ENCODE measurements at places on chromosomes 5 and 9.
A peak's percentile ranks its signal among the peaks of the same experiment; 100 is the strongest.

DNA sequence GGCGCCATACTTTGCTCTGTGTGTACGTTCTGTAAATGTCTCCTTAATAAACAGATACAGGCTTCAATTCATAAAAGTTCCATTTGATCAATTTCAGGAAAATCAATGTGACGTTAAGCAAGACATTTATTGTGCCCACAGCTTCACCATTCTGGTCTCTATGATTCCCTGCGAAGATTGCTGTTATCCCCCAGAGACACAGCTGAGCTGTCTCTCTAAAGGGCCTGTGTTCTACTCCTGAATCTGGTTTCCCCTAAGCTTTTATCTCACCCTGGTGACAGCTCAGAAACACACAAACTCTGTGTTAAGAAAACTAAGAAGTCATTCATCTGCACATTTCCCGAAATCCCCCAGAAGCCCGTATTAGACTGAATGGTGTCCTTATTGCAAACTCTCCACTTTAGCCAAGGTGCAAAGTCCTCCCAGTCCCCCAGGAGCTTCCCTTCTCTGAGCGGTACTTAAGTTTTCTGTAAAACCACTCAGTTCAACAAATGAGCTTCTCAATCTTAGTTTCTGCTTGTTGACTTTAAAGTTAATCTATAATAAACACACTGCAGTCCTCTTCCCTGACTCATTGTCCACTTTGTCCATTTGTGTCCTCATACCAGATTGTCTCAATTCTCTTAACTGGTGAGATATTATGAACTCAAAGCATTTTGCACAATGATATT is 1.4 kb upstream of the C5orf15 start:
- DNase-seq = peak; percentile 47

- peak; percentile 95 for DNase-seq
Observed at GRCh38 chr9:136543830-136544547, 1.9 kb downstream of the NOTCH1 start.

DNA sequence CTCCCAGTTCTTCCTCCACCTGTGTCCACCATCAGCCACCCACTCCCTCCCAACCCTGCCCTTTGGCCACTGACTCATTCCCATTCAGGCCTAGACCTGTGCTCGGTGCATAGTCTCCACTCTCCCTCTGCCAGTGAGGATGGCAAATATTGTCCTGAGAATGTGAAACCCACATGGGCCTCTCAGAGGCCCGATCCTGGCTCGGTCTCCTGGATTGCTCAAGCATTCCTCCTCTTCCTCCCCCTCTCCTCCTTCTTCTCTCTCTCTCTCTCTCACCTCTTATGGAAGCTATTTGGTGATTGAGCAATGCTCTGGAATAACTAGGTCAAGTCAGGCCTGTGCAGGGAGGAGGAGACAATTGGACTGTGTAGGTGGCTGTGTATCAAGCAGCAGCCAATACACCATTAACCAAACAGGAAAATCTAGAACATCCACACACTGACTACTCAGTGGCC is 99.9 kb downstream of the KLF4 start:
- DNase-seq = peak; percentile 56

- DNase-seq = no peak
Observed at GRCh38 chr9:26597542-26598149, 295.0 kb downstream of the CAAP1 start.

DNA sequence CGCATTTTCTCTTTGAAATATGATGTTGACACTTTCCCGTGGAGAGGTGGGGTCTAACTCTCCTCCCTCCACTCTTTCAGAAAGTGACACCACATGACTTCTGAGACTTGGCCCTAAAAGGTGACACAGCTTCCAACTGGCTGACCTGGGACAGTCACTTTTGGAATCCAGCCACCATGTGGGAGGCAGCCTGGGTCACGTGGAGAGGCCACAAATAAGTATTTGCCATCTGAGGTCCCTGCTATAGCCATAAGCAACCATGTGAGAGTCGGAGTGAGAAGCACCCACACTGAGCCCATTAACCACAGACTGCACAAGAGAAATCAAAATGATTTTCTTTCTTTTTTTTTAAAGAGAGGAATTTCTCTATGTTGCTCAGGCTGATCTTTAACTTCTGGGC is 4.1 kb upstream of the PHYKPL start:
- no peak for DNase-seq

- no peak for DNase-seq
Observed at GRCh38 chr9:106482733-106483132, 380.2 kb upstream of the ZNF462 start.

- no peak for DNase-seq
Observed at GRCh38 chr5:41827792-41828191, 42.4 kb downstream of the OXCT1 start.

GRCh38 chr9:69697475-69697874 is 25.3 kb upstream of the APBA1 start:
- DNase-seq = no peak

- DNase-seq = no peak
Observed at GRCh38 chr9:84829471-84829870, 159.9 kb downstream of the NTRK2 start.

GRCh38 chr5:164336906-164337305 is 831.5 kb downstream of the MAT2B start:
- DNase-seq = no peak

DNA sequence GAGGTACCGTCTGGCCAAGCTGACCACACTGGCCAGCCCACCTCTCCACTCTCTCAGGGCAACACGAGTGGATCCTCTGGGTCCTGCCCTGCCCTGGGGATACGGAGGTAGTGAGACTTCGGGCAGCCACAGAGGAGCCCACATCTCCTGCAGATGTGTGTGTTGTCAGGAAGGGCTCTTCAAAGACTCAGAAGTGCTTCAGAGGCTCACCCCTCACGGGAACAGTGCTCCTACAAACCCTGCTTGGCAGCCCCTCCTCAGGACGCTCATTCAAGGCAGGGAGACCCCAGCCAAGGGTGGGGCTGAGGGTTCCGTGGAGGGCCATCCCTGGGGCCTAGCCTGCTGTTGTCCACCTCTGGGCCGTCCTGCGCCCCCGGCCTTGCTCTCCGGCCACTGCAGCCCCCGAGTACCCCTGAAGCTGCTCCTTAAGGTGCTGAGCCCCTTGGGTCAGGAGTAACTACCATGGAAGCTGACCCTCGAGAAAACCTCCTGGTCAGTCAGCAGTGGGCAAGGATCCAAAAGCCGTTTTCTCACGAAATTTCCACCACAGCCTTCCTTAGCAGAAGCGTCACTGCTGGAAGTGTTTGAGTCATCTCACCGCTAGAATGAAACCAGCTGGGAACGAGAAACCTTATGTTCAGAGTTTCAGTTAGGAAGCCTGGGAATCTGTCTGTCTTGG is 23.2 kb upstream of the LRRC14B start:
- DNase-seq = no peak

- no peak for DNase-seq
Observed at GRCh38 chr9:98009936-98010335, 26.8 kb downstream of the ANP32B start.

DNA sequence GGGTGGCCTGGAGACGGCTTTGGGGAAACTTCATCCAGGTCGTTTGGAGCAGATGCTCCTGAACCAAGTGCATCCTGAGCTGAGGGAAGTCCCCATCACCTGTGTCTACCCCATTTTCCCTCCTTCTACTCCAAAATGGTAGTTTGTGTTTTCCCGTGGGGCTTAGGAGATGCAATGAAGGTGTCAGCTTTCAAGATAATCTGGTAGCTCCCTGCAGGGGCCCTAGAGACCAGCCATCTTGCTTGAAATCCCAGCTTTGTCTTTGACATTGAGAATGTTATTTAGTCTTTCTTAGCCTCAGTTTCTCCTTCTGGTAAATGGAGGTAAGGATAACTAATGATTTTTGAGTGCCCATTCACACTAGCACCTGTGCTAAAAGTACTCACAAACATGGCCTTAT is 77.4 kb downstream of the WWC1 start:
- no peak for DNase-seq

GRCh38 chr5:15579193-15579990 is 79.4 kb downstream of the FBXL7 start:
- DNase-seq = no peak

GRCh38 chr5:53616939-53617549 is 56.6 kb downstream of the NDUFS4 start:
- DNase-seq = no peak

DNA sequence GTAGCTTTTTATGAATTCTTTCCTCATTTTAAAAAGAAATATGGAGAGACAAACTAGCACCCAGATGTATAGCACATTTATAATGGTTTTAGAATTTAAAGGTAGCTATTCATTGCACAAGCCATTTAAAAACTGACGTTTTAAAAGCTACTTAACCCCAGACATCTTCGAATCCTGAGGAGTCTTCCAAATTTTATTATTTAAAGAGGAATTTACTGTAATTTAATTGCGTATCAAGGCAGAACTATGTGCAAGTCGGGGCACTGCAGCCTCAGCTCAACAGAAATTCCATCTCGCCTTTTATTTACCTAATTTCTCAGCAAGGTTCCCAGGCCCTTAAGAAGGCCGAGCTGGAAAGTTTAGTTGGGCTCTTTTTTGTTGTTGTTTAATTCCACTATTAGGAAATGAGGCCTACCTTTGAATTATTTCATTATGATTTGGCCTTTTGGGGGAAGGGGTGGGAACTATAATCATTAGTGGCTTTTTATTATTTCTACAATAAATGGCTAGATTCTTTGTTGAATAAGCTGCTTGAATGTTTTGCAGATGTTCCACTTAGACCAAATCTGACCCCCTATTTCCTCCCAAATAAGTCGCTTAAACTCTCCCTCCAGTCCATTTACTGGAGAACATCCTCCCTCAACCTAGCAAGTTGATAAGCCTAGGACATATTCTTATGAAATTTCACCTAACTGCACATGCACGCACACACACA is 20.2 kb downstream of the NR2F1 start:
- DNase-seq = no peak

- DNase-seq = peak; percentile 45
Observed at GRCh38 chr5:14665101-14665822, 744 bp downstream of the OTULIN start.

GRCh38 chr5:7016999-7017747 is 303.9 kb downstream of the TENT4A start:
- no peak for DNase-seq

DNA sequence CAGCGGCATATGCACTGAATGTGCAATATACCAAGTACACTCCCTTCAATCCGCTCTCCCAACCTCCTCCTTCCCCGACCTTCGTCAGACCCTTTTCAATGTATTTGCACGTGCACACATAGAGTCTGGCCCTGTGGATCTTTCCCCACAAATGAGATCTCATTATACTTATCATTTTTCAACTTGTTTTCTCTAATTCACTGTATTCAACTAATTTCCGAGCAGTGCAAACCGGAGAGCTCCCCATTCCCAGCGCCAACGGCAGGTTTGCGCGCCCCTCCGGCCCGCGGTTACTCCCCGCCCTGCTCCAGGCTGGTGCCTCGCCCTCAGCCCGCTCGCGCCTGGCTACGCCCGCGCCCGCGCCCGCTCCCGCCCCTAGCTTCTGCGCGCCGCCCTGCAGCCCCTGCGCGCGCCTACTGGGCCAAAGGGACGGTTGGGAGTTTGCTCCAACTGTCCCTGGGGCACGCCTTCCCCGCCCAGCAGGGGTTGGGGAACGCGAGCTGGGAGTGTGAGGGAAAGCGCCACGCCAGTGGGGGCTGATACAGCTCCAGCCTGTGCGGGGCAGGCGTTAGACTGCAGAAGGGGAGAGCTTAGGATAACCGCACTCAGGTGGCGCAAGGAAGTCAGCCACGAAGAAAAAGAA is 3.3 kb upstream of the CDC20B start:
- peak; percentile 51 for DNase-seq

DNA sequence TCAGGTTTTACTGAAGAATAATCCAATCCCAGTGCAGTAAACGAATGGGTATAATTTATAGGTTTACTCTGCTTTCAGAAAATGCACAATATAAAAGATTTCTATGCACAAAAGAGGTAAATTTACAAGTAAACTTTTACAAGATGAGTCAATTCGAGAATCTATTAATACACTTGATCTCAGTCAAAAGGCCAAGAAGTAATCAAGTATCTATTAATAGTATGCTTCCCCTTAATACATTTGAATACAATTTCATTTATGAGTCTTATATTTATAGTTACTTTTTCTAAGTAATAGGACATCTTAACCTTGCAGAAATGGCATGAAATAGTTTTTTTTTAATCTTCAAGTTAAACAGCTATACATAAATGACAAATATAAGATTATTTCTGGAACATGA is 355.2 kb upstream of the EFNA5 start:
- DNase-seq = no peak

DNA sequence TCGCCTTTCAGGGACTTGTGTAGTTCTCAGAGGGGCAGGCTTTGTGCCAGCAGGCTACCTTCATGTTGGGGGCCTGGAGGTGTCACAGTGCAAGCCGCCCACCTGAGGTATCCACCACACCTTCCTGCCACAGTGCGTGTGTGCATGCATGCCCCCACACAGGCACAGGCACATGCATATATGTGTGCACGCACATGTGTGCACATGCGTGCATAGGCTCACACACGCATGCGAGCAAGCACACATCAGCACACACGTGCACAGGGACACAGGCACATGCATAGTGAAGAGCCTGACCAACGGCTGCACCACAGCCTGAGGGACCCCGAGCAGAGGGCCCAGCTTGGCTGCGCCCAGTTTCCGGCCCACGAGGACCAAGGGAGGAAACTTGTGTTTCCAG is 36.1 kb downstream of the IRX4 start:
- DNase-seq = no peak

GRCh38 chr9:70390933-70391341 is 23.5 kb downstream of the KLF9 start:
- DNase-seq = no peak

- DNase-seq = no peak
Observed at GRCh38 chr5:111676926-111677415, 80.0 kb downstream of the NREP start.

DNA sequence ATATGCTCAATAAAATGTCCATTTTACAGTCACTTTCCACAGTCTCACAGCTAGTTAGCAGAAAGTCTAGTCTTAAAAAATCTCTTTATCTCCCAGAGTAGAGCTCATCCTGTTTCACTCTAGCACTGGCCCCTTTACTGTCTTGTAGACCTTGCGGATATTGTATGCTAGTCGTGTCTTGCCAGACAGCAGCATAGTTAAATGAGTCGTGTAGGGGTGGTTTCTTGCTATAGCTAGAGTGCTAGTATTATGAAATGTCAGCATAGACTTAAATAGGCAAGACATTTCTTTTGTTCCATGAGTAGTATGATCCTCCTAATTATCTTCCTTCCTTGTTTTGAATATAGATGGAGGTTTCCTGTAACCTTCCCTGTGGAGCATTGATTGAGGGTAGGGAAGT is 77.4 kb downstream of the C7 start:
- no peak for DNase-seq

GRCh38 chr5:98917433-98917832 is 11.4 kb downstream of the CHD1 start:
- DNase-seq = no peak

Measured in HuH-7 (cell line).